ENCODE measurements at places on chromosomes 3 and 15.

GRCh38 chr3:37510755-37511154 is 336.4 kb upstream of the LRRFIP2 start:
- DNase-seq = peak; percentile 52

DNA sequence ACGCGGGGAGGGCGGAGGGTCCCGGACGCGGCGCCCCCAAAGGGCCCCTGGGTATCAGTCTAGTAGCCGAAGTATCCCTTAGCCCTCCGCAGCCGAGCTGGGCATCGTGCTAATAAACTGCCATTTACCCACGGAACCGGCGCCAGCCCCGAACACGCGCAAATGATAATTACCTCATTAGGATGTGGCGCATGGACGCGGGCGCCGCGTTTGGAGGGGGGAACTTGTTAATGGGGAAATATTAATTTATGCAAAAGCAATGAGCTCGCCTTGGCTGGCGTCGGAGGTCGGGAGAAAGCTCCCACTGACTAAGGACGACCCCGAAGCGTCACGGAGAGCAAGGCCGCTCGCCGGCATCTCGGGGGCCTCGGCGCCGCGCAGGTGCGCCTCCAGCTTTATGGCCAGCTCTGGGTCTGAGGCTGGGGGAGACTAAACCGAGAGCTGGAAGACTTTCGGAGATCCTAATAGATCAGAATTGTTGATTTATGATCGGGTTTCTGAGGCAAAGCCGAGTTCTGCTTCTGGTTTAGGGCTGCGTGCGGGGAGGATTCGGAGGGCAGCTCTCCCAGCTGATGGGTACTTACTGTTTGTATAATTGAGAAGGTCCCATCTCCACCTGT is 474 bp upstream of the FEZF2 start:
- no peak for DNase-seq

DNA sequence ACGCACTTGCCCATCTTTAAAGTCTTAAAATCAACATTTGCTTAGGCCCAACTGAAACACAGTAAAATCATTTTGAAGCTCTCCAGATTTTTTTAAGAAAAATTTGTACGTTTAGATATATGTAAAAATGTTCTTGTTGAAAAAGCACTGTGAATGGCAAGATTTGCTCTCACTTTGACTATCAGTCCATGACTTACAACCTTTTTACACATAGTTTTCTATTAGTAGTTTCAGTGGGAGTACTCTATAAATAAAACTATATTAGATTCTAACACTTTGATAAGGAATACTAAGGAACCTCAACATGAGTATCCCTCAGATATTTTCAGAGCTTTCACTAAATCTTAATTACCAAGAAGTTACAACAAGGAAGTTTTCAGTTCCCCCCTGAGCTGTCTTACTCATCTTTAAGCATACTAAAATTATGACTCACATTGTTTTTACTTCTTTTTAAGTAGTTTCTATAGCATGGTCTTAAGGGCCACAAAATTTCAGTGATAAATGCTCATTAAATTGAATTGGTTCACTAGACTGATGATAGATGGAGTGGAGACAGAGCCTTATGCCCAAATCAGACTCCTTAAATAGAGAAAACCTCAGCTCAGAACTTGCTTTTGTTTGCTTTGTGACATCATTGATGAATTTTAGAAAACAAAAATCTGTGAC is 31.6 kb upstream of the RAP2B start:
- DNase-seq = peak; percentile 71

- peak; percentile 96 for DNase-seq
Observed at GRCh38 chr15:93179072-93179471, 90.1 kb upstream of the RGMA start.

GRCh38 chr15:82108489-82109078 is 62.8 kb upstream of the MEX3B start:
- peak; percentile 44 for DNase-seq

DNA sequence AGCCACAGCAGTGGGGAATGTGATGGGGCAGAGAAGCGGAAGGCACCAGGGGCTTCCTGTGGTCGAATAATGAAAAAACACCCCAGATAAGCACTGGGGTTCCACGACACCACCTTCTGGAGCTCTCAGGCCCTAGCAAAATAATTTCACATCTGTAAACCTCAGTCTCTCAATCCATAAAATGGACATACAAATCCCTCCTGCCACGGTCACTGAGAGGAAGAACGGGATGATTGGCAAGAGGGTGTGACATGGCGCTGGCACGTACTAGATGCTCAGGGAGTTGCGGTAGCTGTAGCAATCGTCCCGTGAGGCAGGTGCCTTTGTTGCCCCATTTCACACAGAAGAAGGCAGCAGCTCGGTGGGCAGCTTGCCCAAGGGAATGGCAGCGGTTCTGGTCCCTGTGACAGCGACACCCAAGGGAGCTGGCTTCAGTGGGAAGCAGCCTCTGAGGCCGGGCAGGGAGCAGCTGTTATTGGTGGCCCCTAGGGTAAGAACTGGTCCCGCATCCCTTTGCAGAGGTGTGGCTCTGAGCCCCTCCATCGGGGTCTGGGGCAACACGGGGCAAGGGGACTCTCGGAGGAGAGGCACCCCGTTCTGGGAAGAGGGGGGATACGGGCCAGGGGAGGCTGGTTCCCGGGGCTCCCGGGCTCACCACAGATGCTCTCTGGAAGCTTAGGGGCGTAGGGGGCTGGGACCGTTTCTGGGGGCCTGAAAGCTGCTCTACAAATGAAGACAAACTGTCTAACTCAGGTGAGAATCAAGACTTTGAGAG is 114.0 kb upstream of the ALDH1A3 start:
- no peak for DNase-seq

- DNase-seq = no peak
Observed at GRCh38 chr3:156803952-156804741, 22.0 kb upstream of the LEKR1 start.

- no peak for DNase-seq
Observed at GRCh38 chr3:17025594-17026139, 140.9 kb downstream of the PLCL2 start.

- no peak for DNase-seq
Observed at GRCh38 chr3:156902916-156903315, 76.8 kb downstream of the LEKR1 start.

DNA sequence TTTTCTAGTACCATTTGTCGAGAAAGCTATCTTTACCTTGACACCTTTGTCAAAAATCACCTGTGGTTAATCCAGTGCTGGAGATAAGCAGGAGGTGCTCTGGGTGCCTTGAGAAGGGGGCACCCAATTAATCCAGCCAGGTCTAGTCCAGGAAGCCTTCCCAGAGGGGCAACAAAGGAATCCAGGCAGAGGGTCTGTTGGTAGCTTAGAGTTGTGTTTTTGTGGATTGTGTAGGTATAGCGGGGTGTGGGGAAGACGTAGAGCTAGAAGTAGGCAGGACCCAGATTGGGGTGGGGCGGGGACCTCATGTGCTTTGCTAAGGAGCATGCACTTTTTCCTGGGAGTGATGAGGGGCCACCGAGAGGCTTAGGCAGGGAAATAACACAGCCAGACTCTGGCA is 6.0 kb upstream of the PIGZ start:
- no peak for DNase-seq

DNA sequence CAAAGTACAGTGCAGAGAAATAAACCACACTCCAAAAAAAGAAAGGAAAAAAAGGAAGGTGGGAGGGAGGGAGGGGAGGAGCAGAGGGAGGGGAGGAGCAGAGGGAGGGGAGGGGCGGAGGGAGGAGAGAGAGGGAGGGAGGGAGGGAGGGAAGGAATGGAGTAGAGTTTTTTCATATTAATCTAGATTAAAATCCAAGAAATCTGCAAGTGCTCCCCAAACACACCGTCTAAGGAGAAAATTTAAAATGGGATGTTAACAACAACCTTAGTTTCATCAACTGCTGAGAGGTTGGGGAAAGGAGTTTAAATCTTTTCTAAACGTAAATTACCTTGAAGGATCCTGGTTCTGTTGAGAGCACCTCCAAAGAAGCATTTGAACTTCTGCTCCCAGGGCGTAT is 6.6 kb downstream of the FSIP1 start:
- no peak for DNase-seq

- DNase-seq = peak; percentile 30
Observed at GRCh38 chr3:189040656-189041335, 131.0 kb upstream of the TPRG1 start.

- no peak for DNase-seq
Observed at GRCh38 chr3:5806192-5806591, 618.7 kb downstream of the EDEM1 start.

- DNase-seq = no peak
Observed at GRCh38 chr3:189530822-189531221, 100.4 kb upstream of the TP63 start.

- DNase-seq = no peak
Observed at GRCh38 chr3:127803619-127804018, 18.7 kb downstream of the MGLL start.

DNA sequence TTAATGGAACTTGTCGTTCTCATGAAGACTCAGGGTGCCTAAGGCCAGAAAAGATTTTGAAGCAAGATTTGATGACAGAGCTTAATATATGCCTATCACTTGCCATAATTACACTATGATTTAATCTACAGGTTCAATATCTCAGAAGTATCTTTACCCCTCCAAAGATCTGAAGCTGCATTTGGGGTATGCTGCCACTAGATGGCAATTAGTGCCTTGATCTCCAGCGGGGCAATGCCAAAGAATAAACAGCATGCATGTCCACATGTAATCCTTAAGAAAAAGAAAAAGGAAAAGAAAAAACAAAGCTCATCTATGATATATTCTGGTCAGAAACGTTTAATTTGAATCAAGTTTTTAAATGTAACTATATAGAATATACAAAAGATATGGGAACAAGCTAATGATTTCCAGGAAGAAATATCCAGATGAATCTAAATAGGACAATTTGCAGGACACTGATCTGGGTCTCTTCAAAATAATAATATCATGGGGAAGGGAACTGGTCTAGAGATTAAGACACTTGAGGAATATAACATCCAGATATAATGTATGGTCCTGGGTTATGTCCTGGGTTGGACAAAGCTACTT is 55.0 kb upstream of the SOX14 start:
- peak; percentile 3 for DNase-seq

GRCh38 chr15:67613708-67614107 is 71.2 kb downstream of the MAP2K5 start:
- DNase-seq = no peak

DNA sequence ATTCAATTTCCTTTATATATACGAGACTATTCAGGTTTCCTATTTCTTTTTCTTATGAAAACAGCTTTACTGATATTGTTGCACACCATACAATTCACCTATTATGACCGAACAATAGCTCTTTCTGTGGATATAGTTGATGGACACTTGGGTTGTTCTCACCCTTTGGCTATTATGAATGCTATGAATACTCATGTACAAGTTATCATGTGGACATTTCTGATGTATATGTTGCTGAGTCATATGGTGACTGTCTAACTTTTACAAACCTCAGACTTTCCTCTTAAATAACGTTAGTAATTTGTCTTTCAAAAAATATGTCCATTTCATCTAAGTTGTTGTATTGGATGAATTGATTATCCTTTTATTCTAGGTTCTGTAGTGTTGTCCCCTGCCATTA is 15.7 kb upstream of the USF3 start:
- no peak for DNase-seq

GRCh38 chr15:85718271-85718971 is 76.3 kb downstream of the KLHL25 start:
- DNase-seq = no peak

DNA sequence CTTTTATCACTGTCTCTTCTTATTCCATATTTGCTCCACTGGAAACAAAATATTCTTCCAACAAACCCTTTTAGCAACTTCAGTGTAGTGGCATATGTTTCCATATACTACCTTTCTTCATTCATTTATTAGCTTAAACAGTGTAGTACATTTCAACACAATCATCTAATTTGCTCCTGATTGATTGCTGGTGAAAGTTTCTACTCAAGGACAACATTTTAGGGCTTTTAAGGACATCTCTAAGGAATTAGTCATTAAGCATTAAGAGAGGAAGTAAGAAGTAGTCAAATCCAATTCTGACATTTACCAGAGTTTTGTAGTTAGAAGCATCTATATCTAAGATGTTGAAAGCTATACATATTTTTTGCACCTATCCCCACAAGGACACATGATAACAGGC is 55.8 kb downstream of the RSRC1 start:
- DNase-seq = no peak

DNA sequence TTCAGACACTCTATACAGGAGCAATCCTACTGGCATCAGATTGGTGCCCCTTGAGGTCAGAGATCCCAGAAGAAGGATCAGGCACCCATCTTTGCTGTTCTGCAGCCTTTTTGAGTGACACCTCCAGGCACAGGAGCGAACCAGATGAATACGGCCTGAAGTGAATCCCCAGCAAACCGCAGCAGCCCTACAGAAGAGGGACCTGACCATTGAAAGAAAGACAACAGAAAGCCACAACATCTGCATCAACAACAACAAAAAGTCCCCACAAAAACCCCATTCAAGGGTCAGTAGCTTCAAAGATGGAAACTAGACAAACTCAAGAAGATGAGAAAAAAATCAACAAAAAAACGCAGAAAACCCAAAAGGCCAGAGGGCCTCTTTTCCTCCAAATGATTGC is 130.4 kb downstream of the PPM1L start:
- DNase-seq = no peak

DNA sequence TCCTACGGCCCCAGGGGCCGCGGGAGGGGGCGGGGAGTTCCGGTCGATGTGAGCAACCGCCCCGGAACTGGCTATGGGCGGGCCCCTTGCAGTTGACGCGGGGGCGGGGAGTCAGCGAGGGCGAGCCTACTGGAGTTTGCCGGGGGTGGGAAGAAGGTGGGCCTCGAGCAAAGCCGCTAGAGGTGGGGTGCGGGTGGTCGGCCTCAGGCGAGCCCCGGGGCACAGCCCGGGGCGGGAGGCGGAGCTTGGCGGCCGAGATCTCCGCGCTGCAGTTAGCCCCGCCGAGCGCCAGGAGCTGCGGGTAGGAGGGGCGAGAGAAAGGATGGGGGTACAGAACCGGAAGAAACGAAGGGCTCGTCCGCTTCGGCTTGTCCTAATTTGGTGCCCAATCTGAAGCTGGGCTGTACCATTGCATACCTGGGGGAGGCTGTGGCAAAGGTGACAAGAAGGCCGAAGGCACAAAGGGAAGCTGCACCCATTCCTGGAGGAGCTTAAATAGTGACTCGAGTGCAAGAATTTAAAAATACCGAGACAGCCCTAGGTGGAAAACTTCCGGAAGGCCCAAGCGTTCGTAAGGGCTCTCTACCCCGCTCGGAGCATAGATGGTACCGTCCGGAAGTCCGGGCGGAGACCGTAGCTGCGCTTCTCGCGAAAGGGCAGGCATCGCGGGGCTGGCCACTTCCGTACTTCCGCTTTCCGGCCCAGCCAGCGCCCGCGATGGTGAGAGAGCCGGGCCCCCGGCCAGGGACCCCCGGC is at the start of the genes ARPC4 and TADA3:
TSS of gene ARPC4 (plus strand) at position 678 of the 756 bp plus-strand sequence. CDS start at position 718, 40 bp downstream.
TSS of gene TADA3 (minus strand) at position 69 of the 756 bp plus-strand sequence. CDS start 1,007 bp downstream, outside the sequence.
- peak; percentile 95 for DNase-seq

DNA sequence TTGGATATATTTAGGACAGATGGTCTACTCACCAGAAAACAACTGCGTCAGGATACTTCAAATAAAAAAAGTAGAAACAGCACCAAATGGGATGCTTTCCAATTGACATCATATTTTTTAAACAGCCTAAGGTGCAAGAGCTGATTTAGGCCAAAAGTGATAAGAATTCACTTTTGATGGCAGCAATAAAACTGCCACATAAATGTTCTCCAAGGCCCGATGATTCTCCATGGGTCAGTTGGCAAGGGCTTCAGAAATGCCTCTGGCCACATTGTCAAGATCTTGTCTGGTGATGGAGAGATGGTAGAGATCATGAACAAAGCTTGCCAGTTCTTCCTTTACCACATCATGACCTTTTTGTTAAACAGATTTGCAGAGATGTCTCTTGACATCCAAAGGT is 38.9 kb downstream of the LDHAL6B start:
- no peak for DNase-seq

Data from inflammatory macrophage (primary cell).